ENCODE measurements at places on chromosomes 7 and 10.

GRCh38 chr7:150947241-150947745 is 30.8 kb downstream of the KCNH2 start:
- no peak for DNase-seq

GRCh38 chr10:839550-840205 is 91.8 kb downstream of the LARP4B start:
- no peak for DNase-seq

GRCh38 chr10:11773761-11774441 is 31.7 kb downstream of the ECHDC3 start:
- no peak for DNase-seq

DNA sequence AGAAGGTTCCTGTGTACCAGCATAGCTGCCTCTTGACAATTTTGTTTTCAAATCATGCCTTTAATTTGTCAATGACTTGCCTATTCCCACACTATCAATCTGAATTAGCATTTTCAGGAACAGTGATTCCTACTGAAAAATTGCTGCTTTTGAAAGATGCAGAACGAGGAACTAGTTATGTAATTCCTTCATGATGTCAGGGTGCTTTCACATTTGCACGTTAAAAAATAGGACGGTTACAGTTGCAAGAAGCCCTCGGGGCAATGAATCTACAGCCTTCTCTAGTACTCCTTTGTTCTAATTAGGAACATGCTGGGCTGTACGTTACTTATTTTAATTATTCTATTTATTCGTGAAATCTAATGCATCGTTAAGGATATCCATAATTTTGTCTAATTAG is 253.9 kb downstream of the OTUD1 start:
- DNase-seq, result no peak

GRCh38 chr10:6002809-6003510 is 25.6 kb upstream of the IL15RA start:
- DNase-seq, result no peak

GRCh38 chr10:69232736-69233480 is 12.8 kb downstream of the HKDC1 start:
- DNase-seq, result peak; percentile 33

DNA sequence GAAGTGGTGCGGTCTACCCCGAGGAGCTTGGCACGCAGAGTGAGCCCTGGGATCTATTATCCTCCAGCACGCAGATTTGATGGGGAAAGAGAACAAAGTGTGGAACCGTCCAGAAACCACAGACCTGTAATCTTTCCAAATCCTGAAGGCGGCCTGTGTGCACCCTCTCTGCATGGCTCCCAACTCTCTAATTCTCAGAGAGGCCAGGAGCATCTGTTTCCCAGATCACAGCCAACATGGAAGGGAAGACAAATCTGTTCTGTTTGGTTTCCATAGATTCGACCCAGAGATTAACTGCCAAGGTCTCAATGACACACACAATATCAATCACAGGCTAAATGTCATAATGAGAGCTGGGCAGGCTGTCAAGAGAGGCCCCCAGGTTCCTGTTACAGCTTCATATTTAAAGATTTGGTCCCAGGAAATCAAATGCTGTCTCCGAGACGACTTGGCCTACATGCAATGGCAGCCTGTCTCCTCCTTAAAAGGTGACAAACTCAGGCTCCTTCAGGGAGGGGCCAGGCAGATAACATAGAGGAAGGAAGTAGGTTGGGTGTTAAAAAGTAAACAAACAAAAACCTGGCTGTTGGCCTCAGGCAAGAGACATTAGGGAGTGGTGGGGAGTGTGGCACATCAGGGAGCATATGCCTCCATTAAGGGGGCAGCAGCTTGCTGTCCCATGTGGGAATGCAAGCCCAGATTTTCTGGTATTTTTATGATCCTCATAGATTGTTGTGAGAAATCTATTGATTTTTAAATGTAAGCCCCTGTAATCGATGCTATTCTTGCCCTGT is 48.8 kb upstream of the SAMD8 start:
- DNase-seq, result no peak

DNA sequence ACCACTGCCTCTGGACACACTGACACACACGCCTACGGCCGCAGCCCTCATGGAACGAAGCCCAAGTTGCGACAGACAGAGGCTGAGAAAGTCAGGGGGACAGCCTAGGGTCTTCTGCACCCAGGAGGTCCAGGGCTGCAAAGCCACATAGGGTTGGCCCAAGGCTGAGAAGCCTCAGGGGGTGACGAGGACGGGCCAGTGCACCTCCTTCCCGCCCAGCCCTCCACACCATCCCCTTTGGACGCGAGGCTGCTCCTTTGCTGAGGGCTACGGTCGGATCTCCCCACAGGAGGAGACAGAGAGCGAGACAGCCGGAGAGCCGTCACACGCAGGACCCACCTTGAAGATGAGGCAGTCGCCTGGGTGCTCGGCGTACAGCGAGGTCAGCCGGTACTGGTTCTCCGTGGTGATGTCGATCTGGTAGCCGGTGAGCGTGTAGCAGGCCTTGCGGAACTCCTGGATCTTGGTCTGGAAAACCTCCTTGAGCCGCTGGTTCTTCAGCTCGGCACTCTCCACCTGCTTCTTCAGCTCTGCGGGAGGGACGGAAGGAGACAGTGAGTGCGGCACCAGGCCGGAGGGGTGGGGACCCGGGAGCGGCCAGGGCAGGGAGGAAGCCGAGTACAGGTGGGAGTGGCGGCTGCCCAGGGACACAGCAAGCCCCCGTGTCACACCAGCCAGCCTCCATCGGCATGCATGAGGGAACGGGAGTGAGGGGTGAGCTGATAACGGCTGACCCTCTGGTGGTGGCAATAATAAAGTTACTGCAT is 228.0 kb downstream of the ELFN1 start:
- no peak for DNase-seq

- peak; percentile 64 for DNase-seq
These were observed 52.4 kb upstream of the ITGB1 start for GRCh38 chr10:33010132-33011037.

DNA sequence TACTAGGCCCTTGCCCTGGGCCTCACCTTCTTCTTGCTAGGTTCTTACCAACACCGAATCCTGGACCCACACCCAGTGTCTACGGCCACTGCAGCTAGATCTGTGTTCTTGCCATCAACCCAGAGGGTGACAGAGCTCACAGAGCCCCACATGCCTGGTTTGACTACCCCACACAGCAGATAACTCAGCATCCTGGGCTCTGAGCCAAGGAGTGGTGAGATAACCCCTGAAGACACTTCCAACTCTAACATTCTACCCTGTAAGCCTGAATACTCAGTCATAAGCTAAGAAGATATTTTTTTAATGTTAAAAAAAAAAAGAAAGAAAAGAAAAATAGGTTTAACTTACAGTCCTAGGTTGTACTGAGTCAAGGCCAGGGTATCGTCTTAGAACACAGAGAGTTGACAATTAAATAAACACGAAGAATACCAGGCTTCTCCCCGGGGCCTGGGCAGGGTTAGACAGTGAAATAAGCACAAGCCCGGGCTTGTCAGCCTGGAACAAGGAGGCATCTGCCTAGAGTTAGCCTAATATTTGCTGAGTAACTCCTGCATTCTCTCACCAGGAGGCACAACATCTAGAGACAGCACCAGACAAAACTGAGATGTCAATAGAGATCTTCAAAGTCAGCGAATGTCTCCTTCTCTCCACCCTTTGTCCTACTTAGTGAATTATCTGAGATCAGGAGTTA is 556.5 kb upstream of the LRRN3 start:
- DNase-seq, result no peak

DNA sequence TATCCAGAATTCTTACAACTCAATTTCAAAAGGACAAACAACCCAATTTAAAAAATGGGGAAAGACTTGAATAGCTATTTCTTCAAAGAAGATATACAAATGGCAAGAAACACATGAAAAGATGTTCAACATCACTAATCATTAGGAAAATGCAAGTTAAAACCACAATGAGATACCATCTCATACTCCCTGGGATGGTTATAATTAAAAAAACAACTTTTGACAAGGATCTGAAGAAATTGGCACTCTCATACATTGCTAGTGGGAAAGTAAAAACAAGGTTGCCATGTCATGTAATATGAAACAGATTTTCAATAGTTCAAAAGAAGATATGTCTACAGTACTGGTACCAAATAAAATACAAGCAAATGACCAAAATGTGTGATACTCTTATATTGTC is 9.0 kb downstream of the OAT start:
- DNase-seq, result no peak

DNA sequence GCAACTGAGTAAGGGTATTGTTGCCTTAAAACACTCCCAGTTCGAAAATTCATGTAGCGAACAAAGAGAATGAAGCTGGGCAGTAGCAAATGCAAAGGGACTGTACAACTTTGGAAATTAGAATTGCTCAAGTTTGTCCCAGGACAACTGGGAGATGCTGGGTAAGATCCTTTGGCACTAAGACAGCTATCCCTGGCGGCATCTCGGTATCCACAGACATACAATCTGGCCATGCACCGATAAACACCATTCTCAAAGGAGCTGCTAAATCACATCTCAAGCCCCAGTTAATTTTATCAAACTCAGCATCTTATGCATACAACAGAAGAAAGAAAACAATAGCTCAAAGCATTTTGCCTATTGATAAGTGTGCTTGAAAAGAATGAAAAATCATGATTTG is 177.3 kb downstream of the AMPH start:
- no peak for DNase-seq

DNA sequence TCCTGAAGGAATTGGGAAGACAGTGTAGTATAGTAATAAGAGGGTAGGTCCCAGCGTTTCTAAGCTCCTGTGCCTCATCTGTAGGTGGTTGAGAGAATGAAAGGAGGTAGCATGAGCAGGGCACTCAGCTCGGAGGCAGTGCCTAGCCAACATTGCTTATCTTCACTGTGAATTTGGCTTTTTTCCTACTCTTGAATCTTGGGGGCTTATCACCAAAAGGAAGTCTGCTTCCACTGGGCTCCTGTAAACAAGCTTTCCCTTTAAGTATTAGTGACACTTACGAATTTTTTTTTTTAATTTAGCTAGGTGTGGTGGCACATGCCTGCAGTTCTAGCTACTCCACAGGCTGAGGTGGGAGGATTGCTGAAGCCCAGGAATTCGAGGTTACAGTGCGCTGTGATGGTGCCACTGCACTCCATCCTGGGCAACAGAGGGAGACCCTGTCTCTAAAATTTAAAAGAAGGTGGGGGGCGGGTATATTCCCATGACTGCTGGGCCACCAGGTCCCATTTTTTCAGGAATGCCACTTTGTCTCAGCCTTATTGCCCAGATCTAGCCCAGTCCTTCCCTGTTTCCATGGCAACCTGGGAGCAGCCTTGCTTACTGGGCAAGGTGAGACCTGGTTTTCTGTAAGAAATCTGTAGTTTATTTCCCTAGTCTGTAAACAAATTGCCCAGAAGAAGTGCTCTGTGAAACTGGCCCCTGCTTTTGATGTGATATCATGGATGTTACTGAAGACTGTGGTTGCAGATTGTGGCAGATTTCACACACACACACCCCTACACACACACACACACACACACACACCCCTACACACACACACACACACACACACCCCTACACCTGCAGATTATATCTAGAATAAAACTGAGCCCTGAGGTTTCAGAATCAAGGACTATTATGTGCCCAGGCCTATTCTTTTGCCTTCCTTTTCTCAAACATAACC is 19.4 kb downstream of the OGDH start:
- DNase-seq, result no peak

DNA sequence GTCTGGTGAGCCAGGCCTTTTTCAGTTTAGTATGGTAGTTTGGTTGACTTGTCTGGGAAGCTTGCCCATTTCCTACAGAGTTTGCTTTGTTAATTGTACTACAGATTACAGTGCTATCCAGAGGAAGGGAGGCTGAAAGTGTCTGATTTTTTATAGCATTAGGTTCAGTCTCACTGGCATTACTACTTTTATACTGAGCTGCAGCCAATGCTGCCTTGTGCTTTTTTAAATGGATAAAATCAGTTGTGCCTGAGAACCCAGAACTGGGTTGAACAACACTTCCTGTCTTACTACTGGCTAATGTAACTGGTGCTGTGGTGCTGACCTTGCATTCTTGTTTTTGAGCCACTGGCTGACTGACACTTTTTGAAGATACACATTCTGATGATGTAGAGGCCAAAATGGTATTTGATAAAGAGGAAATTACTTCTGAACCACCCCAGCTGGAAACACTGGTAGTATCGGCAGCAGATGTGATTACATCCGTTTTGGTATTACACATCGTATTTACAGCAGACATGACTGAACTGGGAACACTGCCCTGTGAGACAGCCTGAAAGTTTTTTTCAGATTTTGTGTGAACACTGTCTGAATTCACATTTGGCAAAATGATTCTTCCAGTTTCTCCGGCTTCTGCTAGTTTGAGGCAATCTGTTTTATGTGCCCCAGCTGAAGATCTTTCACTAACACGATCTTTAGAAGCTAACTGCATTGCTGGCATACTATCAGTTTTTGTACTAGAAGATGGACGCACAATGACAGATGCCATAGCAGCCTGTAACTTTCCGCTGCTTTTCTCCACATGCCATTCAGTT is 74.1 kb downstream of the NRBF2 start:
- no peak for DNase-seq

DNA sequence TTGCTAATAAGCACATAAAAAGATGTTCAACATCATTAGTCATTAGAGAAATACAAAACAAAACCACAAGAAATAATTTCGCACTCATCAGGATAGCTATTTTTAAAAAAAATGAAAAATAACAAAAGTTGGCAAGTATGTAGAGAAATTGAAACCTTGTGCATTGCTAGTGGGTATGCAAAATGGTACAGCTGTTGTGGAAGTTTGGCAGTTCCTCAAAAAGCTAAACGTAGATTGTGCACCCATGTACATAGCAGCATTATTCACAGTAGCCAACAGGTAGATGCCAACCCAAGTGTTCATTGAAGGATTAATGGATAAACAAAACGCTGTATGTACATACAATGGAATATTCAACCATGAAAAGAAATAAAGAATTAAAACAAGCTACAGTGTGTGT is 35.3 kb upstream of the STARD3NL start:
- no peak for DNase-seq

All from CD4-positive, alpha-beta T cell treated with Interferon alpha-2 for 1 hour (primary cell).